ENCODE measurements at places on chromosomes 6 and 20. TPM values are rescaled to one million over a fixed set of nuclear protein-coding genes. Genes with fewer than 3 reads are reported as not detected.

HLA-G gene
- total RNA-seq, result not detected

ASIP gene
- not detected for total RNA-seq

ZBTB12 gene
- 0.54 TPM for total RNA-seq

SF3B5 gene
- total RNA-seq, result 291 TPM

TSPYL1 gene
- total RNA-seq, result 48.4 TPM

Measured in mammary microvascular endothelial cell (primary cell).